Upper lobe of right lung (tissue), 1 donor: ENCODE measurements at places on chromosomes 4 and X.

GRCh38 chr4:159158985-159159384 lies 56.1 kb downstream of the RAPGEF2 start:
- H3K27ac ChIP-seq, result no peak overlapping the region
- no peaks in the 10 kb centered on the region for H3K27me3 ChIP-seq
- H3K36me3 ChIP-seq, result no peaks in the 10 kb centered on the region
- no peak for DNase-seq

DNA sequence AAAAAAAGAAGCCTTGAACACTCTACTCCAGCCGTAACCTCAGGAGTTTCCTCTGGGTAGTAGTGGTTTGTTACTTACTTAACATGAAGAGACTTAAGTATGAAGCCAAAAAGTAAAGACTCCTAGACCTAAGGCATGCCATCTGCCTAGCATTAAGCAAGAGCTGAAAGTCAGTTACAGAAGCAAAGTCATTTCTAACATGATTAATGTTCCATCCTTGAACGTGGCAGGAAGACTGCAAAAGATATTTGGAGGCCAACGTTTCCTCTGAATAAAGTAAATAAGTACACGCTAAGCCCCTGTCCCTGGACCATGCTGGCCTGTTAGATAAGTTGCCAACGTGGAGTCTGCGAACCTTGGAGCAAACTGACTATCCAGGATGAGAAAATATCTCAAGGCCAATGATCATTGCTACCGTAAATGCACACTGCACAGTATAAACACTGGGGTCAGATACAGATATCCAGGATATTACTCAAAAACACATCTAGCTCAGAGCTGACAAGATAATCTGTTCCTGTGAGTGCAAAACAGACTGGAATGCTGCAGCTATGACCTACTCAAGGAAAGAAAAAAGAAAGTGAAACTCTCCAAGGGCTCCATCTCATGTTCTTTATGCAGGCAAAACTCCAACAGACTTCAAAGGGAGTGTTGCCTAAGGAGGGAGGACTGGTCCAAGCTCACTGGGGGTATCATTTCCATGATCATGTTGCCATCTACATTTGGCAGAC lies 255.8 kb downstream of the COL25A1 start:
- no peak overlapping the region for H3K27ac ChIP-seq
- no peaks in the 10 kb centered on the region for H3K36me3 ChIP-seq
- peaks cover 4% of the 10 kb centered on the region for H3K4me1 ChIP-seq
- peak overlapping the region; percentile 19 for H3K4me3 ChIP-seq
- no peaks in the 10 kb centered on the region for H3K27me3 ChIP-seq

DNA sequence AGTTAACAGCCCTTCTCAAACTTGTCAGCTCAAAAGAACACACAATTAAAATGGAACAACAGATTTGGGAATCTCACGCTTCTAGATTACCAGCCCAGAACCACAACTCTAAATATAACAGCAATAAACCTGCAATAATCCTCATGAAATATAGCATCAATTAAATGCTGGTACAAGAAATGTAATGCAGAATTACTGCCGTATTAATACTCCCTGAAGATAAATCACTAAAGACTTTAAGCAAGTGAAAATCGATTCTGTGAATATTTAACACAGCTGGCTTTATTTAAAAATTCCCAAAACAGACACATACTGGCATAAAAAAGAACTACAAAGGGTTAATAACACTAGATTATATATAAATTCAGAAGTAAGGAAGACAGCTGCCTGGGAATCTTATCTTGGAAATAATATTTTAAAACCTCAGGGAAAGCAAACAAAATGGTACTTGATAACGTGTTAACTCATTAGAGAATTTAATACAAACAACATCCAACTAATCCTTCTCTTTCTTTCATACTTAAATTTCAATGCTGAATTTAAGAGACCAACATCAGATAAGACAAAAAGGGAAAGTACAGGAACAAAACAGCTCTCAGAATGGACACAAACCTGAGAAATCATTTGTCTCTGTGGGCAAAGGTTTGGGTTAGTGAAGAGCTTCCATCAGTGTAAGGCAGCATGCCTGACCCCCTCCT lies 34.7 kb downstream of the APBB2 start:
- H3K27ac ChIP-seq, result no peak overlapping the region
- no peak overlapping the region for H3K4me3 ChIP-seq
- no peaks in the 10 kb centered on the region for H3K27me3 ChIP-seq
- DNase-seq, result no peak

DNA sequence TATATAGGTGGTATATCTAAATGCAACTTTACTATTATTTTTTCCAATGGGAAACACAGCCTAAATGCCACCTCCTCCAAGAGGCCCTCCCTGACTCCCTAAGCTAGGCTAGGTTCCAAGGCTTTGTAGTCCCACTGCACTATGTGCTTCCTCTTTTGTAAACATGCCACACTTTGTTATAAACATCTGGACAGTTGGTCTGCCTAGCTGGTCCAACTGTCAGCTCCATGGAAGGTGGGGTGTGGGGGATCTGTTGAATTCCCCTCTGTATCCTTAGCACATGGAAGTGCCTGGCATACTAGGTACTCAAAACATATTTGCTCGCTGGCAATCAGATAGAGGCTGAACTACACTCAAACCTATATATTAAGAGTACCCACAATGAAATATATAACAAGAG lies 63.4 kb downstream of the SLC9A7 start:
- no peaks in the 10 kb centered on the region for H3K4me1 ChIP-seq
- no peaks in the 10 kb centered on the region for H3K36me3 ChIP-seq
- H3K27ac ChIP-seq, result no peak overlapping the region
- DNase-seq, result no peak
- H3K27me3 ChIP-seq, result no peaks in the 10 kb centered on the region
- no peak overlapping the region for H3K4me3 ChIP-seq

DNA sequence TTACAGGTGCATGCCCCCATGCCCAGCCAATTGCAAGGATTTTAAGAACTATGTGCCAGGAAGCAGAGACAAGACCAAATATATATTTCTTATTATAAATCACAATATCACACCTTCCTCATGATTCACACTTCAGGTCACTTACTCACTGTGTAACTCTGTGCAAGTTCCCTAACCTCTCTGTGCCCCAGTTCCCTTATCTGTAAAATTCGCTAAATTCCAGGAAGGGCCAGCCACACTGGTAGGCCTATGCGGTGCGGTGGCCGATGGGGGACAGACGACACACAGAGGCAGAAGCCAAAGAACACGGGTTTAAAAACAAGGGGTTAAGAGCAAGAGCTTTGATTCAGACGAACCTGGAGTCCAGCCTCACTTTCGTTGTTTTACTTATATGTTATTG lies 2.8 kb downstream of the TRIM2 start:
- H3K36me3 ChIP-seq, result no peaks in the 10 kb centered on the region
- no peaks in the 10 kb centered on the region for H3K27me3 ChIP-seq
- H3K4me3 ChIP-seq, result no peak overlapping the region
- no peak for DNase-seq
- H3K27ac ChIP-seq, result no peak overlapping the region

DNA sequence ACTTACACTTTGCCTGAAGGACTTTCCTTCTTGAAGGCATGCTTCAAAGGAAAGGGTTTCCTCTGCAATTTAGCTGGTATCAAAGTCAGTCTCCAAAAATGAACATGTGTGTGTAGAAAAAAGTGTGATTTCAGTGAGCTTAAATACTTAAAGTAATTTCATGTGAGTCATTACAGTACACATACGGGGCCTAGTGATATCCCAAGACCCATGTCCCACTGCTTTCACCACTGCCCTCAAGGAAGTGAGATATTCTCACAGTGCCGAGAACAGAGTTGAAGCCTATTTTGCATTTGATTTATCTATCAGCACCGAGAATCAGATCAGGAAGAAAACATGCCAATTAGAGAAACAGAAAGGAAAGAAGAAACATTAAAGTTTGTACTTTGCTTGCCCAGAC lies 61.0 kb downstream of the CHST7 start:
- no peaks in the 10 kb centered on the region for H3K27me3 ChIP-seq
- H3K36me3 ChIP-seq, result no peaks in the 10 kb centered on the region
- H3K4me1 ChIP-seq, result no peaks in the 10 kb centered on the region
- H3K27ac ChIP-seq, result no peak overlapping the region
- DNase-seq, result no peak

- H3K36me3 ChIP-seq, result no peaks in the 10 kb centered on the region
- no peak for DNase-seq
- H3K27ac ChIP-seq, result no peak overlapping the region
- no peaks in the 10 kb centered on the region for H3K4me1 ChIP-seq
Measured at GRCh38 chrX:96379951-96380350, 304.7 kb upstream of the DIAPH2 start.

- no peaks in the 10 kb centered on the region for H3K4me1 ChIP-seq
- H3K4me3 ChIP-seq, result no peak overlapping the region
Measured at GRCh38 chr4:20271950-20272349, 20.2 kb downstream of the SLIT2 start.

GRCh38 chr4:78953769-78954666 lies 14.8 kb upstream of the PAQR3 start:
- no peaks in the 10 kb centered on the region for H3K36me3 ChIP-seq
- H3K4me3 ChIP-seq, result no peak overlapping the region
- no peaks in the 10 kb centered on the region for H3K4me1 ChIP-seq
- DNase-seq, result no peak

GRCh38 chrX:110665223-110666002 lies 130.2 kb downstream of the CHRDL1 start:
- no peaks in the 10 kb centered on the region for H3K4me1 ChIP-seq
- H3K4me3 ChIP-seq, result no peak overlapping the region
- H3K27me3 ChIP-seq, result no peaks in the 10 kb centered on the region
- H3K27ac ChIP-seq, result no peak overlapping the region
- DNase-seq, result peak; percentile 63

- no peaks in the 10 kb centered on the region for H3K36me3 ChIP-seq
- no peaks in the 10 kb centered on the region for H3K27me3 ChIP-seq
- H3K4me1 ChIP-seq, result peaks cover 14% of the 10 kb centered on the region
- no peak overlapping the region for H3K27ac ChIP-seq
Measured at GRCh38 chr4:7647186-7647585, 212.5 kb upstream of the PSAPL1 start.

GRCh38 chr4:153371701-153372234 lies 27.3 kb downstream of the MND1 start:
- no peaks in the 10 kb centered on the region for H3K36me3 ChIP-seq
- H3K4me1 ChIP-seq, result no peaks in the 10 kb centered on the region
- no peak for DNase-seq
